Daoy (cell line): ENCODE measurements at places on chromosomes 16 and 17. TPM values are rescaled to one million over a fixed set of nuclear protein-coding genes. Genes with fewer than 3 reads are reported as not detected.

GRCh38 chr17:59001158-59001814 lies 105.4 kb downstream of the TRIM37 start:
- DNase-seq: peak; percentile 25

DNA sequence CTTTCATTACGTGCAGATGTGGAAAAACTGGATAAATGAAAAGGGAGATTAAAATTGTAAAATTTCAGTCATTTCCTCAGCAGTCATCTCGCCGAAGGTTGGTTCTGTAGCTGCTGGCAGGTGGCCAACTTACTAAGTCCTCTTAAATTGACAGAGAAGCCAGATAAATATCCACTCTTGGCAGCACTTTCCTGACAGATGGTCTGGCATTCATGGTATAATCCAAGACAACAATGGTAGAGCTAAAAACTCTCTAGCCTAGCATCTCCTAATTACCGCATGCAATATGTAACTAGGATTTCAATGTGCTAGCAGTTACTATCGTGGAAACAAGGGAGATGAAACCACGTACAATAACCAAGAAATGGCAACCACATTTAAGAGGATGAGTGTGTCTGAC lies 306.3 kb downstream of the CNTNAP4 start:
- peak; percentile 33 for DNase-seq

GRCh38 chr16:31385680-31386079 lies 7.5 kb upstream of the ITGAD start:
- no peak for DNase-seq

DNA sequence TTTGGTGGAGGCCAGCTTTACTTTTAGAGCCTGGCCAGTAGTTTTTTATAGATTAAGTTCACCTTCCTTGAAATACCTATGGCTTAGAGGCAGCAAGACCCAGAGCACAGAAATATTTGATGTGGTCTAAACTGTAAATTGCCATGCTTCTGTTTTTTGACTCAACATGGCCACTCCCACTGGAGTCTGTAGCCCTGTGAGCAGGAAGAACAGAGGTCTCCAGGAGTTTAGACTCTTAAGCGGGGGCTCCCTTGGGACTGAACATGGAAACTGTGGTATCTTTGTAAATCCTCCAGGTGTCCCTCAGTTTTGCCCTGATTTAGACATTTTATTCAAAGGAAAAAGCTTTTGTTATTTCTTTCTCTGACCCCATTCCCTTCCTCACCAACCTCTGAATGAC lies 145.6 kb downstream of the FTO start:
- DNase-seq: no peak

DNA sequence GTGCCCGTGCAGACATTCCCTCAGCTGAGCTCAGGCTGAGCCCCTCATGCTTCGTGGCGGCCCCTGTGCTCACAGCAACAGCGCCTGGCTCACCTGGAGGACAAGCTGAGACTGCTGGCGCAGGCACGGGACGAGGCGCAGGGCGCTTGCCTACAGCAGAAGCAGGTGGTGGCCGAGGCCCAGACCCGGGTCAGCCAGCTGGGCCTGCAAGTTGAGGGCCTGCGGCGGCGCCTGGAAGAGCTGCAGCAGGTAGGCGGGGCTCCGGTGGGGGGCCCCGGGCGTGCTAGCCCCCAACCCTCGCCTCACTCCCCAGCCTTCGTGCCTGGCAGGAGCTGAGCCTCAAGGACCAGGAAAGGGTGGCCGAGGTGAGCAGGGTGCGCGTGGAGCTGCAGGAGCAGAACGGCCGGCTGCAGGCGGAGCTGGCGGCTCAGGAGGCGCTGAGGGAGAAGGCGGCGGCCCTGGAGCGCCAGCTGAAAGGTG lies 1.4 kb upstream of the RAC3 start:
- no peak for DNase-seq

The FBXW10 gene
- total RNA-seq: 0.06 TPM in 1 of 2 replicates, not detected in the other
